GM13976 (cell line): ENCODE measurements at places on chromosomes 4 and X.

- DNase-seq: peak; percentile 32
These were observed 608 bp downstream of the TAF1 start for GRCh38 chrX:71366674-71367256.

- no peak for DNase-seq
These were observed 62.4 kb upstream of the BMPR1B start for GRCh38 chr4:94695384-94695783.

DNA sequence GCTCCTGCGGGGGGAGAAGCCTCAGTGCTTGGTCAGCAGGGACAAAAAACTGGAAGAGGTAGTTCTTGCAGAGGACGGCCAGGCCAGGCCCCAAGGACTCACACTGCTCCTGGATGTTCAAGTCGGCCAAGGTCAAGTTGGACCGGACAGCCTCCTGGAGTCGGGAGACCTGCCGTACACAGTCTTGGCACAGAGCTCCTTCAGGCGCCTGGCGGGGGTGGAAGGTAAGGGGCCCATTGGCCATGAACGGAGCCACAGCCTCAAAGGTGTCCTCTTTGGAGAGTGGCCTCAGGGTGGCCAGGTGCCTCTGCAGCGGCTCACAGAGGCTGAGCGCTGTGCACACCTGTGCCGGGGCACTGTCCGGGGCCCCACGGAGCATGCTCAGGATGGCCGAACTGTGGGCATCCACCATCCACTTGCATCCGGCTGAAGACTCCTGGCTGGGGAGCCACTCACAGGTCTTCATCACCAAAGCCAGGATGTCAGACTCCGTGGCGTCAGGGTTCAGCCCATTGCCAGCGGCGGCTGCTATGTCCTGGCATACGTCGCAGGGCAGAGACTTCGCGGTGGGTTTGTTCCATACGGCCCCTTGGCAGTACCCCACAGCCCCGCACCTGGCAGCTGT, 477 bp downstream of the PSAPL1 start:
- DNase-seq: no peak

- no peak for DNase-seq
These were observed 90.3 kb downstream of the RLIM start for GRCh38 chrX:74523870-74524735.

DNA sequence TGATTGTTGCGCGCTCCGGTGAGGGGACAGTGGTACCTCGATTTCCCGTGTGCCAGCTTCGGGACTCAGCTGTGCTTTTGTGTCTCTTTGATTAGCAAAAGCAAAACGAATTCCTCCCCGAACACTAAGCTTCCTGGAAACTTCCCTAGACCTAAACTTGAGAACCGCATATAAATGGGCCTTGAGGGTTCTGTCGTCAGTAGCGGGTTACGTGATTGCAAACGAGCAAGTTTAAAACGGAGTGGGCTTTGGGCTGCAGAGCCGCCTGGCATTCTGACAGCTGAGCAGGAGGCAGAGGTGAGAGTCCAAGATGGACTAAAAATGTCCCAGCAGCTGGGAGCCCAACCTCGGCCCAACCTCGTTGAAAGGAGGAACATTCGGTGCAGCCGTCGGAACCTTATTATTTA, 1.2 kb upstream of the TAPT1 start:
- DNase-seq: no peak

DNA sequence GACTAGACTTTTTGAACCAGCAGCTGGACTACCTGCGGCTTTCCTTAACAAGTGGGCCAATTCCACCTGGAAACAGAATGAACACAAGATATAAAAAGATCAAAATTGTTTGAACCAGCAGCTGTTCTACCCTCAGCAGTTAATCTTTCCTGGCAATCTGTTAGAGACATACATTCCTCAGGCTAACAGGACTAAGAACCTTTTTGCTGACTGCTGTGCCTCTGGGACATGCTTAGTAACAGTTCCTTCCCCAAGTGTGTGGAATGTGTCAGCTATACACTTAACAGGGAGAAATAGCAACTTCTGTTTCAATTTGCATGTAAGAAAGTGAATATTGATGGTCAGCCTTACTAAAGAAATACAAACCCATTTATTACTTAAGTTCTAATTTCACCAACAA, 554.4 kb downstream of the ARAP2 start:
- DNase-seq: no peak

DNA sequence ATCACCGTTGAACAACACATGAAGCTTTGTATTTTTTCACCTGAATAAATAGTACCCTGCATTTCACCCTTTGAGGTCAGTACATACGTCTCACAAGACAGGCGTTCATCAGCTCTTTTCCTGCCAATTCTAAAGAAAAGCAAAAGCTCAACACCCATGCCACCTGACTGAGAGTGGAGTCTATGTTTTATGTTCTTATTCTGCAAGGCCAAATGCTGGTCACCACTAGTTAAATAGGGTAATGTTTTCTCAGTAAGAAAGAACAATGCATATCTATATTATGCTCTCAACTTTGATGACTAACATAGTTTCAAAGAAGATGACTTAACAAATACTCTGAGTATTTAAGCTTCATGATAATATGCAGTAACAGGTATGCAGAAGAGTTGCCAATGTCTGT, 336.3 kb upstream of the BMP3 start:
- DNase-seq: no peak

- no peak for DNase-seq
These were observed 47.8 kb downstream of the SLIT2 start for GRCh38 chr4:20299515-20299914.

GRCh38 chr4:7352486-7352885, 82.2 kb downstream of the PSAPL1 start:
- DNase-seq: no peak

DNA sequence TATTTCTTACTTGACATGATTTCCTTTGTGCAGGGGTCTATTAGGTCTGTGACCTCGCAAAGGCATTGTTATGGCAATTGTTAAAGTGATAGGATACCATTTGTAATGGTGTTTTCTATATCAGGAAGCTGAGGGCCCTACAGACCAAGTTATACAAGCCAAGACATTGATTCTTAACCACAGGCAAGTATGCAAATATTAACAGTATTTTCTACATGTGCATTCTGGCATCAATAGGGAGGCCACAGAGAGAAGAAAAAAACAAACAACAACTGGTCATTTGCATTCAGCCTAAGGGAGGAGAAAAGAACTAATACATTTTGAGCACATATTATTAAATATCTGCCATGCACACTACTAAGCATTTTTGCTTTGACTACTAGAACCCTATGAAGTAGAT, 28.5 kb downstream of the GBA3 start:
- DNase-seq: no peak

- DNase-seq: no peak
These were observed 38.1 kb upstream of the UGT2B15 start for GRCh38 chr4:68708566-68708965.

DNA sequence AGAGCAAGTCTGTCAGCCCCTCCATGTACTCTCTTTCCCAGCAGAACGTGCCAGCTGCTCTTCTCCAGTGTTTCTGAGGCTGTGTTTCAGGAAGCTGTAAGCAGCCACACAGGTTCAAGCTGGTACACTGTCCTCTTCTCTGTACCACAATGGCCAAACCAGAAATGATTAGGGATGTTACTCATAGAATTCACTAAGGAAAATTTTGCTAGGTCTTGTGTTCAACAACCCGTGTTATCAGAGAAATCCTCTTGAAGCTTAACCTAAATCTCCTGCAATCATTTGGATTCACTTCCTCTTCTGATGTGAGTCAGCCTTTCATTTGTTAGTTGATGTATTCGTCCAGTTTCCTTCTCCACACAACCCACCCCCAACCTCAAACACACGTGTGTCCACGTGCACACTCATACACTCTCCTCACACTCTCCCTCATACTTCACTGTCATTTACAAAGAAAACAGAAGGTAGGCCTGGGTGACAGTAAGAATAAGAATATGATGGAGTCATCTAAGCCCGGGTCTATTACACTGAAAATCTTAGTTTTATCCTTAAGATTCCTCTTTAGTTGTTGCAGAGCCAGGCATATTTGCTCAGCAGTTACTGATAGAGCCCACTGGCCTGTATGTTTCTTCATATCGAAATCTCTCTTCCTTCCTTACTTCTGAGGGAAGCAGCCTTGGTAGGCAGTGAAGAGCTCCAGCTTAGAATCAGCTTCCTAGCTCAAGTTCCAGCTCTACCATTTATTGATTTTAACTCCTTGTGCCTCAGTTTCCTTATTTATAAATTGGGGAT, 63.4 kb downstream of the DCUN1D4 start:
- peak; percentile 34 for DNase-seq
